ENCODE measurements at places on chromosomes 16 and 17.

- no peak for DNase-seq
These were observed 2.9 kb upstream of the PGS1 start for GRCh38 chr17:78375401-78376151.

- no peak for DNase-seq
These were observed 2.9 kb upstream of the MAFG start for GRCh38 chr17:81930142-81931125.

GRCh38 chr16:57764341-57765159 lies 29.0 kb downstream of the KATNB1 start:
- no peak for DNase-seq

DNA sequence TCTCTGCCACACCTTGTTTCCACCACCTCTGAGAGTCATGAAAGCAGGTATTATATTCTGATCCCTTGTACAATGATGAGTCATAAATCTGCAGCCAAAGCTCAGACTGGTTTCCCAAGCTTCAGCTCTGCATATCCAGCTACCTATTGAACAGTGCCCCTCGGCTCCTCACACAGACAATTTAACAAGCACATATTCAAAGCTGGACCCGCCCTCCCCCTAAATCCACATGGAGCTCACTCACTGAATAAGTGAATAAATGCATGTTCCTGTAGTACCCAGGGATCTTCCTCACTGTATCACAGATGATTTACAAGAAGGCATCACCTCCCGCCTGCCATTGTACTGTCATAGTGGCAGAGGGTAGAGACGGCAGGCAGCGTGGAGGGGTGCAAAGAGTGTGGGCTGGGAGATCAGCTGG lies 516.4 kb downstream of the GRIN2A start:
- no peak for DNase-seq

DNA sequence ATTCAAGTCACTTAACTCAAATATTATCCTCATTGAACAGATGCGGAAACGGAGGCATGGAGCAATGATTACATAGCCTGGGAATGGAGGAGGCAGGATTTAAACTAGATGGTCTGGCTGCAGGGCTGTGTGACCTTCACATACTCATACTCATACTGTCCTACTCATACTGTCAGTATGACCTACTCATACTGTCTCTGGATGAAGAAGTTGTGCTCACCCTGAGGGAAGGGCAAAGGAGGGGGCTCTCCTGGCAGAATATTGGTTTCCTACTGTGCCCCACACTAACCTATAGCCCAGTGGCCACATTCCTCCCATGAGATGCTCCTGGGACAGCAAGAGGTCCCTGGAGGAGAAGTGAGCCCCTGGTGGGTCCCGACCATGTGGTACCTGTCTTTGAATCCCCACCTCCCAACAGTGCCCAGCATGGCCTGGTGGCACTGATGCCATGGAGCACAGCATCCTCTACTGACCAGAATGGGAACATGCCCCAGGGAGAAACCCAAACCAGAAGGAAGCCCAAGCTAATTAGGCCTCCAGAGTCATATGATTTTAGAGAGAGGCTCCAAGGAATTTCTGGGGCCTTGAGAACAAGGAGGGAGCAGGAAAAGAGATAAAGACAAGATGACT lies 197.3 kb upstream of the SDK2 start:
- DNase-seq: peak; percentile 63

GRCh38 chr17:63837962-63838600 lies 4.4 kb downstream of the SMARCD2 start:
- DNase-seq: no peak

GRCh38 chr16:69535123-69536050 lies 30.4 kb upstream of the NFAT5 start:
- peak; percentile 21 for DNase-seq

Data from NCI-H1092 (cell line).